ENCODE measurements at places on chromosomes 7 and 10. TPM values are rescaled to one million over a fixed set of nuclear protein-coding genes. Genes with fewer than 3 reads are reported as not detected.

Gene TDRD1
- total RNA-seq, result 0.16 TPM

Gene OR2A5
- total RNA-seq, result not detected

Gene GSTK1
- total RNA-seq, result 126 TPM

Gene FIGNL1
- 7.5 TPM for total RNA-seq

Gene HTRA1
- total RNA-seq, result 123 TPM

Gene TYSND1
- 19.9 TPM for total RNA-seq

Gene RADIL
- 8.8 TPM for total RNA-seq

Gene SFTPA1
- total RNA-seq, result not detected

Gene STEAP4
- total RNA-seq, result 2.0 TPM

Gene ANXA8L1
- not detected for total RNA-seq

Gene ZNF804B
- not detected for total RNA-seq

Data from cardiac atrium fibroblast (primary cell).